ENCODE measurements at places on chromosomes 6 and 20. TPM values are rescaled to one million over a fixed set of nuclear protein-coding genes. Genes with fewer than 3 reads are reported as not detected.

- DNase-seq: no peak
Measured at GRCh38 chr6:43496370-43497128, 13.6 kb downstream of the LRRC73 start.

- no peak for DNase-seq
Measured at GRCh38 chr20:34037767-34038166, 44.1 kb downstream of the RALY start.

- DNase-seq: no peak
Measured at GRCh38 chr20:59603781-59604541, at the start of gene PHACTR3. Gene PHACTR3 (plus strand): TSS chr20:59604540. CDS start chr20:59605015, 475 bp downstream.

GRCh38 chr6:61210549-61210948 is 1075.5 kb downstream of the KHDRBS2 start:
- no peak for DNase-seq

GRCh38 chr20:32830437-32830836 is 10.7 kb downstream of the MAPRE1 start:
- DNase-seq: no peak

DNA sequence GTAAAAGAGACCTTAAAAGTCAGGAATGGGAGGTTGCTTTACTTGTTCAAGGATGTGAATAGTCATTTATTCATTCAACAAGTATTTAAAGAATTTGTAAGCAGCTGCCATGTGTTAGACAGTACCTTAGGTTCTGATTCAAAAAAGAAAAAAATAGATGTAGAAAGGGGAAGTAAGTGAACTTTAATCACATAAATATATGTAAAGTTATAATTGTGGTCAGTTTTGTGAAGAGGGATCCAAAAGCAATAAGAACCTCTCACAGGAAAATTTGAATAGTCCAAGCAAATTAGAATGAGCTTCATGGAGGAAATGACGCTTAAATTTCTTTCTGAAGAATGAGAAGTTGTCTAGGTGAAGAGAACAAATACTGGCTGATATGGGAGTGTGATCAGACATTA is 596.1 kb upstream of the CITED2 start:
- no peak for DNase-seq

GRCh38 chr6:126524811-126525326 is 185.0 kb downstream of the CENPW start:
- DNase-seq: no peak

GRCh38 chr20:11395581-11395980 is 522.1 kb upstream of the BTBD3 start:
- no peak for DNase-seq

GRCh38 chr6:3001773-3002293 is 2.1 kb downstream of the NQO2 start:
- no peak for DNase-seq

DNA sequence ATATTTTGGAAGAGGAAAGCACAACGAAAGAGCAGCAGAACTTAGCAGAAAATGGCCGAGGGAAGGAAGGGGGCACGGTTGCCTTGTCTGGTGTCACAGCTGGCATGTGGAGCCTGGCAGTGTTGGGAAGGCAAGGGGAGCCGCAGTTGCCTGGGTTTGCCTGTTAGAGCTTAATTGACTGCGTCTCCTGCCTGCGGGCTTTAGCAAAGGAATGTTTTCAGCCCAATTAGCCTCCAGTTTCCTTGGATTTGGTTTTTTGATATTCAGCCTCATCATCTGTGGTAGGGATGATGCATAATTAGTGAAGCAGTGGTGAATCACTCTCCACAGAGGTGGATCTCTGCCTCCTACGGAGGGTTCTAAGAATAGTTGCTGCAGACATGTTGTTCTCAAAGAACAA is 832.6 kb downstream of the QKI start:
- DNase-seq: no peak

DNA sequence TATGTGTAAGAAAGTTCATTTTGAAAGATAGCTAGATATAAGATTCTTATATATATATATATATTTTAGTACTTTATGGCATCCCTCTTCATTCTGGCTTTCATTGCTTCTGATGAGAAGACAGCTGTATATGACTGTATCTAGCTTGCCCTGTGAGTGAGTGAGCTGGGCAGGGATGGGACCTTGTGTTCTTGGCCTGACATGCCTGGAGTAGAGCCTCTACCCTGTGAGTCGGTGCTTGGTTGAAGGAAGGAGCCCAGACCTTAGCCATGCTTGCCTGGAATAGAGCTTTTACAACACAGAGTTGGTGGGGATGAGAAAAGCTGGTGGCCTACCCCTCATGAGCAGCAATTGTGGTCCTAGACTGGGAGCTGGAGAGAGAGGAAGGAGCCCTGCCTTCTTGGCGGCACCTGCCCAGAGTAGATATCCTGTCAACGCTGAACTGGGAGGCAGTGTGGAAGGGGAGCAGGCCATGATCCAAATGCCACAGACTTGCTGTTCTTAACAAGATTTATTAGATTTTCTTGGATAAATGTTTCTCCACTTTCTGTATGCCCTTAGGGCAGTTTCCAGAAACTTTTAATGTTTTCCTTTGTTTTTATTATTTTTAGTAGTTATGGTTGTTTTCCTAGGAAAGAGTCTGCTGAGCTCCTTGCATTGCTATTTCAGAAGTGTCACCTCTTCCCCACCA is 31.6 kb downstream of the FIG4 start:
- DNase-seq: no peak

DNA sequence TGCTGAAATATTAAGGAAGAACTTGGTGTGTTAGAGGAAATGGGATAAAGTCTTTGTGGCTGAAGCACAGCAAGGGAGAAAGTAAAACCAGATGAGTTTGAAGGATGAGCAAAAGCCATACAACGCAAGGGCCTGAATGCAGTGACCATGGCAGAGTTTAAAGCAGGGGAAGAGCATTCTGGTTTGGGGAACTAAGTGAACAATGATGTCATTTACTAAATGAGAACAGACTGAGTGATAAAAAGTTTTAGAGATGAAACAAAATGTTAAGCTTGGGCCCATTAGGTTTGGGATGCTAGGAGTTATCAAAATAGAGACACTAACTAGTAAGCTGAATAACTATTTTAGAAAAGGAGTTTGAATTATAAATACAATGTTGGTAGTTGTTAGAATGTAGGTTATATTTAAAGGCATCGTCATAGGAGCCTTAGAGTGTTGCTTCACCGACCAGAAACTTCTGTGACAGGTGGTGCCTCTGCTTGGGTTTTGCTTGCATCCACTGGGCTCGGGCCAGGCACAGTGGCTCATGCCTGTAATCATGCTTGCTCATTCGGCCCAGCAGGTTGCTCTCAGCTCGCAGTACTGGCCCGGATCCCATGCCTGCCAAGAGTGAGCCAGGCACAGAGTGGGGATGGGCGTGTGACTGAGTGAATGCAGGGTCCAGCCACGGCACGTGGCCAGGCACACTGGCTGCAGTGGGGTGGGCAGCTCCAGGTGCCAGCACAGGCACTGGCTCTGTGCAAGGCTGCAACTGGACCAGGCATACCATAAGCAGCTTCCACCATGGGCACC is 37.4 kb upstream of the OPRM1 start:
- DNase-seq: no peak

DNA sequence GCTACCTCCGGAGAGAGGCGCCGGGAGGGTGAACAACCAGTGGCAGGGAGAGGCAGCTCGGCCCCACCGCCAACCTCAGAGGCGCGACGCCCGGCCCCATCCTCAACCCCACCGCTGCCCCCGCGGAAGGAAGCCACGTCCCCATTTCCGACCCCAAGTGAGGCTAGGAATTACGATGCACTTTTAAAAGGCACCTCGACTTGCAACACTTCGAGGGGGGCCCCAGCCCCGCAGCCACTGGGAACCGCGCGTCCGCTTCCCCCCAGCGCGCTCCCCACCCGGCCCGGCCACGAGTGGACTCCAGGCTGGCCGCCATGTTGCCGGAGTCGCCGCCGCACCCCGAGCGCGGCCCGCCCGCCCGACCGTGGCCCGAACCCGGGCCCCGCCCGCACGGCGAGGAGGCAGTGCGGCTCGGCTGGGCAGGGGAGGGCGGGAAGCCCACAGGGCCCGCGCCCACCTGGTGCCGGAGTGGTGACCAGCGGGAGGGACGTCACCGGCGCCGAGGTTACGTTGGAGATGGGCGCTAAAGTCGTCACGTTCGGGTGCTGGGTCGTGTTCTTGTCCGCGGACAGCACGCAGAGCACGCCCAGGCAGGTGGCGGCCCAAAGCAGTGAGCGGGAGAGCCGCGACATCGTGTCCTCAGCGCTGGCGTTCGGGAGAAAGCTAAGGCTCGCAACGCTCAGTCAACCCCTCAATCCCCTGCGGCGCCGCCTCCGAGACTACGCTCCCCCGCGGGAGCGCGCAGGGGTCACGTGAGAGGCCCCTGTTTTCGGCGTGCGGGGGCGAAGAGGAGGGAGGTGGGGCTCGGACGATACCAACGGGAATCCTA is at the start of gene CD164:
Gene CD164, minus strand, starts transcription at position 721 of the 829 bp plus-strand sequence. Its CDS starts 89 bp downstream, at position 632.
- DNase-seq: peak; percentile 95

GRCh38 chr20:43191946-43192863 is 2.5 kb upstream of the PTPRT start:
- no peak for DNase-seq

- DNase-seq: no peak
Measured at GRCh38 chr6:98339506-98339905, 494.9 kb upstream of the POU3F2 start.

DNA sequence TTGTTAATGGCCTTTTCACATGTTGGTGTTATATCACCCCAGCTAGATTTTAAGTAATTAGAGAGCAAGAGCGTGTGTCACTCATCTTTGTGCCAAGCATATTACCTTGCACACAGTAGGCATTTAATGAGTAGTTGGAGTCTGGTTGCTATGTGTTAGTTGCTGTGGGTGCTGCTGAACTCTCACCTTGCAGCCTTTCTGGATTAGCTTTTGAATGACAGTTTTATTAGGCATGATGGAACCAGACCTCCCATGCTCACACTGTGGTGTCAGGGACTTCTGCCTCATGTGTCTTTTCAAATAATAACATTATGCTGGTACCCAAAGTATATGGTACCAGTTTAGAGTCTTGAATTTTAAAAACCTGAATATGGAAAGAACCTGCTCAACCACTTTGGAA is 55.9 kb downstream of the TRAF3IP2 start:
- DNase-seq: no peak

DNA sequence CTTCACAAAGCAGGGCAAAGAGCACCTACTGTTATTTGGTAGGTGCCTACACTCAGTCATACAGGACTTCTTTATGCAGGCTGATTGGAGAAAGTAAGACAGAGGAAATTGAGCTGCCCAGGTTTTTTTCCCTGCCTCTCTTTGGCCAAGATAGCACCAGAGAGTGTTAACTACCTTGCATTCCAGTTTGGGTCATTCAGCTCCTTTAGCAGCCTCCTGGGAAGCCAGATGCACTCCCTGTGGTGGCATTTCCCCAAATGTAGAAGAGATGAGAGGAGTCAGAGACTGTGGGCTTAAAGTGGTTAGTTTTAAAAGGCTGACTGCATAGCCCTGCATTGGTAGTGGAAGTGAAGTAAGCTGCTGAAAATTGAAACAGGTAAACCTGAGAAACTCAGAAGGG is 358.4 kb downstream of the BCKDHB start:
- no peak for DNase-seq

GRCh38 chr6:8506126-8506525 is 70.8 kb upstream of the SLC35B3 start:
- no peak for DNase-seq

GRCh38 chr6:10451828-10452509 is 37.1 kb upstream of the TFAP2A start:
- no peak for DNase-seq

GRCh38 chr20:36162272-36162966 is 7.9 kb downstream of the EPB41L1 start:
- no peak for DNase-seq

GRCh38 chr6:39313526-39314272 is 520 bp downstream of the KCNK17 start:
- DNase-seq: no peak

- no peak for DNase-seq
Measured at GRCh38 chr20:47720636-47721427, 64.4 kb downstream of the SULF2 start.

GRCh38 chr6:23213193-23213592 is 643.8 kb downstream of the HDGFL1 start:
- no peak for DNase-seq

DNA sequence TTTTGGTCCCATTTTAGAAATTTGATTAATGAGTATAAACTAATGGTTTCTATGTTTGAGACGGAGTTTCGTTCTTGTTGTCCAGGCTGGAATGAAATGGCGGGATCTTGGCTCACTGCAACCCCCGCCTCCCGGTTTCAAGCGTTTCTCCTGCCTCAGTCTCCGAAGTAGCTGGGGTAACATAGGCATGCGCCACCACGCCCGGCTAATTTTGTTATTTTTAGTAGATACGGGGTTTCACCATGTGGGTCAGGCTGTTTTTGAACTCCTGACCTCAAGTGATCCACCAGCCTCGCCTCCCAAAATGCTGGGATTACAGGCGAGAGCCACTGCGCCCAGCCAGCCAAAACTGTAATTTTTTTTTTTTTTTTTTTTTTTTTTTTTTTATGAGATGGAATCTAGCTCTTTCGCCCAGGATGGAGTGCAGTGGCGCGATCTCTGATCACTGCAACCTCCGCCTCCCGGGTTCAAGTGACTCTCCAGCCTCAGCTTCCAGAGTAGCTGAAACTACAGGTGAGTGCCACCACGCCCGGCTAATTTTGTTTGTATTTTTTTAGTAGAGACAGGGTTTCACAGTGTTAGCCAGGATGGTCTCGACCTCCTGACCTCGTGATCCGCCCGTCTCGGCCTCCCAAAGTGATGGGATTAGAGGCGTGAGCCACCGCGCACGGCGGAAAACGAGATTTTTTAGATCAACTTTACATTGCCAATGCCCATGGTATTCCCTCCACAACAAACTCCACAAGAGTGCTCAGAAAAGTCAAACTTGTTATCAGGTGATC is 127.8 kb downstream of the HFE start:
- DNase-seq: no peak

DNA sequence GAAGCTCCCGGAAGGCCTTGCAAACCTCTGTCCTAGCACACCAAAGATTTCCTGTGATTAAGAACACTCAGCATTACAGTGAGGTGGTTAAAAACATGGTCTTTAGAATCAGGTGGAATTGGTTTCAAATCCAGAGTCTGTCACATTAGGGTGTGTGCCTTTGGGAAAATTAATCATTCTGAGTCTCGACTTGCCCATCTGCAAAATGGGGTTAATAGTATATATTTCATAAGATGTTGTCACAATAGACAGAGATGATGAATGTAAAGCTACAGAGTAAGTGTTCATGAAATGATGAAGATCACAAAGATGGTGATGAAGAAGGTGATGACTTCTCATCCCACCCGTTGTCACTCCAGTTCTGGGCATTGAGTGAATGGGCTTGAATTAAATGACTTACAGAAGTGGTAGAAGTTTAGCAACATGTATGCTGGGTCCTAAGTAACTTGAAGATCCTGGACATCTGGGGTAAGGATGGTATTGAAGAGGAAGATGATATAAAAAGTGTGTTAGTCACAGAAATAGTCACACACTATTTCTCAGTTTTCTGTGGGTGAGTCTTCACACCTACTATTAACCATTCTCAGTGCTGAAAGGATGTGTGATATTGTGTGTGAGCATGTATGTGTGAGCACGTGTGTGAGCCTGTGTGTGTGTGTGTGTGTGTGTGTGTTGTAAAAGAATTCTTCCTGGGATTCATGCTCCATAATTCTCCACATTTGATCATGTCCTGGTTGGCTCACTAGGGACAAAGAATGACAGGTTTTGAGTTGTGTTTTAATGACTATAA is 28.0 kb upstream of the NEDD9 start:
- no peak for DNase-seq

The LPIN3 gene
- polyA plus RNA-seq: 23.1 TPM

The DEFB124 gene
- not detected for polyA plus RNA-seq

The SLC17A9 gene
- polyA plus RNA-seq: 2.6 TPM

The FHL5 gene
- 1.5 TPM for polyA plus RNA-seq

The PNLDC1 gene
- polyA plus RNA-seq: not detected

The TSHZ2 gene
- 2.3 TPM for polyA plus RNA-seq

The CST11 gene
- polyA plus RNA-seq: not detected

The GRIK2 gene
- 3.4 TPM for polyA plus RNA-seq

The LPA gene
- polyA plus RNA-seq: not detected

The RING1 gene
- polyA plus RNA-seq: 36.9 TPM

The GPLD1 gene
- polyA plus RNA-seq: 0.18 TPM

Measured in heart left ventricle (tissue), 16 donors.